ENCODE measurements at places on chromosomes 1 and 21. TPM values are rescaled to one million over a fixed set of nuclear protein-coding genes. Genes with fewer than 3 reads are reported as not detected.

DNA sequence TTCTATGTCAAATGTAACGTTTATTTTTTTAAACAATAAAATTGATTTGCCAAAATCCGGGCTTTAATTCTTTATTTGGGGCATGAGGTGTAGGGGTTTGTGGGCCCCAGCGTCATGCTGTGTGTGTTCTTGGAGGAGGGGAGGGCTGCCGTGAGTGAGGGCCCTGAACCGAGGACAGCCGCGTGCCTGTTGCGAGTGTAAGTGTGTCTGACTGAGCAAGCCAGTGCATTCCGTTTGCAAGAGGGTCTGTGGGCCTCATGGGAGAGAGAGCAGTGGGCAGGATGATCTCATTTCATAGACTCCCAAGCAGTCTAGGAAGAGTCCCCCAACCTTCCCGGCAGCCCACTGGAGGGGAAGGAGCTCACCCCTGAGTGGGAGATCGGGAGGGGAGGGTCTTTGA lies 21.4 kb upstream of the SPSB1 start:
- DNase-seq: no peak

The GJA8 gene
- not detected for total RNA-seq

DNA sequence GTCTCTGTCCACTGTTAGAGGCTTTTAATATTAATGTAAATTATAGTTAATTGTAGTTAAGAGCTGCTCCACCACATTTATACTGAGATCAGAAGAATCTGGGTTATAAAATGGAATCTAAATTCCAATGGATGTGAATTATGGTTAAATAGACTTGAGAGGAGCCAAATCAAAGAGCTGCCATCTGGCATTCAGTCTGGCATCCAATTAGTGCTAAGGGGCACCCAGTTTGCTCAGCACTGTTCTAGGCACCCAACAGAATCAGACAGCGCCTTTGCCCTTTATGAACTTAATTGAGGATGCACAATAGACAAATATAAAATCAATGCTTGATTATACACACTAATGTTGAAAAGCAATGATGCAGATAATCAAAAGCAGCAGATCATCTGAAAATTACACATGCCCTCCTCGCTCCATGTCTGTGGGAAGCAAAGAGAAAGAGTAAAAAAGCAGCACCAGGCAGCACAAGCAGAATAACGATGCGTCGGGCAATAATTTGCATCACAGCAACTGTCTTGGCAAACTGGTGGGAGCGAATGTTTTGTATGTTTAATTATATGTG lies 310.1 kb downstream of the BRINP2 start:
- DNase-seq: no peak

- DNase-seq: no peak
Measured at GRCh38 chr1:95311762-95312161, 77.8 kb downstream of the RWDD3 start.

DNA sequence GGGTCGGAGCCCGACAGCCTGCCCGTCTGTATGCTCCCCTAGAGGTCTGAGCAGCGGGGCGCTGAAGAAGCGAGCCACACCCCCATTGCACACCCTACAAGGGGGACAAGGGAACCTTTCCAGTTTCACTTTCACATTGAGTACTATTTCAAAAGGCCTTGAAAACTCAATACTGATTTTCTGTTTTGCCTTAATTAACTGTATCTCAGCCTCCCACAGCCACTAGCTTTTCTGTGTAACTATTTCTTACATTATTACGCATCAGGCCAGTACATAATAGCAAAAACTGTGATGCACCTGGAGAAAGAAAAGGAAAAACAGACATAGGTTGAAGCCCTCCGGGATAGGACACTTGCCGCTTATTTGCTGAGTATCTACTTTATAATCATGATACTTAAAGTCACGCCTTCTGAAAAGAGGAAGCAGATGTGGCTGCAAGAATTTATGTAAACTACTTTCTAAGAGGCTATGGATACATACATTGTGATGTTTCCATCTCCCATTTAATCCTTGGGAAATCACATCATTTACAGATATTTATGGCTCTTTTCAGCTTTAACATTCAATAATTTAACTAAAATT lies 1719.5 kb downstream of the MRPL39 start:
- no peak for DNase-seq

DNA sequence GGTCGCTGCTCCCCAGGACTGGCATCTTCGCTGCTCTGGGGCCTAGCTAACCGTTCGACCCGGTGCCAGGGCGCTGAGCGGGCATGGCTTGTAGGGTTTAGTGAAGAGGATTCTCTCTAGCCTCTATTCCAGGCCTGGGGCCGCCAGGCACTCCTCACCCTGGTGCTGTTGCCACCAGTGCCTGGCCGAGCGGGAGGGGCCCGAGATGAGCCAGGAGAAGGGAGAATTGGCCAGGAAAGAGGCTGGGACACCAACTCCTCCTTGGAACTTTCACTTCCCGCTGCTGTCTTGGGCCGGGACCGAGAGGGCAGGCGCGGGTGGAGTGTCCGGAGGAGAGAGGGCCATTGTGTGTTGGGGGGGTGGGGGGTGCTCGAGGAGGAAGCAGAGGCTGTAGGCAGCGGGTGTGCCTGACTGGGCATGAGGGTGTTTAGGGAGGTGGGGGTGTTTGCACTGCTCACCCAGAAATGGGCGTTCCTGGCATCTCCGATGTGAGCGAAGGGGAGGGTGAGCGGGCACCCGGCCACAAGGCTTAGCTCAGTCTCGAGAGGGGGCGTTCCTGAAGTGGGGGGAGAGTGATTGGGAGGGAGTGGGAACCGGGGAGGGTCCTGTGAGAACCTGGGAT lies 772 bp downstream of the ADAM15 start:
- DNase-seq: peak; percentile 85

Data from cardiac septum (tissue), 1 donor.